ENCODE measurements at places on chromosomes 2 and 18. TPM values are rescaled to one million over a fixed set of nuclear protein-coding genes. Genes with fewer than 3 reads are reported as not detected.

The ARHGAP15 gene
- polyA plus RNA-seq, result 35.4 TPM

The IL36RN gene
- polyA plus RNA-seq, result not detected

The TWIST2 gene
- 0.49 TPM for polyA plus RNA-seq

The COL5A2 gene
- not detected for polyA plus RNA-seq

The EVA1A gene
- polyA plus RNA-seq, result not detected

The CAPN14 gene
- polyA plus RNA-seq, result not detected

The MYCN gene
- not detected for polyA plus RNA-seq

The ADGRF3 gene
- polyA plus RNA-seq, result not detected

The FER1L5 gene
- not detected for polyA plus RNA-seq

The AOX1 gene
- polyA plus RNA-seq, result not detected

The CPLX4 gene
- not detected for polyA plus RNA-seq

The NEU2 gene
- not detected for polyA plus RNA-seq

The ANKRD30BL gene
- polyA plus RNA-seq, result not detected

The ARPC2 gene
- polyA plus RNA-seq, result 1,162 TPM

The RNU2-63P gene
- polyA plus RNA-seq, result not detected

The CTNNA2 gene
- not detected for polyA plus RNA-seq

The STPG4 gene
- not detected for polyA plus RNA-seq

The C2orf72 gene
- not detected for polyA plus RNA-seq

The SCN3A gene
- polyA plus RNA-seq, result 0.01 TPM

The DTNA gene
- polyA plus RNA-seq, result 0.53 TPM

The FN1 gene
- 0.72 TPM for polyA plus RNA-seq

The HOXD12 gene
- not detected for polyA plus RNA-seq

The FTCDNL1 gene
- 4.1 TPM for polyA plus RNA-seq

The SKOR2 gene
- polyA plus RNA-seq, result not detected

The PSMA8 gene
- not detected for polyA plus RNA-seq

The OSBPL6 gene
- not detected for polyA plus RNA-seq

The CBLN2 gene
- polyA plus RNA-seq, result not detected

The CPO gene
- polyA plus RNA-seq, result not detected

The LDLRAD4 gene
- polyA plus RNA-seq, result 13.5 TPM

The ERCC3 gene
- polyA plus RNA-seq, result 16.9 TPM

The POTEJ gene
- polyA plus RNA-seq, result not detected

Data from CD14-positive monocyte (primary cell).